ENCODE measurements at places on chromosomes 11 and 22.

GRCh38 chr11:78943841-78944240, 369.2 kb upstream of the NARS2 start:
- no peak for DNase-seq

DNA sequence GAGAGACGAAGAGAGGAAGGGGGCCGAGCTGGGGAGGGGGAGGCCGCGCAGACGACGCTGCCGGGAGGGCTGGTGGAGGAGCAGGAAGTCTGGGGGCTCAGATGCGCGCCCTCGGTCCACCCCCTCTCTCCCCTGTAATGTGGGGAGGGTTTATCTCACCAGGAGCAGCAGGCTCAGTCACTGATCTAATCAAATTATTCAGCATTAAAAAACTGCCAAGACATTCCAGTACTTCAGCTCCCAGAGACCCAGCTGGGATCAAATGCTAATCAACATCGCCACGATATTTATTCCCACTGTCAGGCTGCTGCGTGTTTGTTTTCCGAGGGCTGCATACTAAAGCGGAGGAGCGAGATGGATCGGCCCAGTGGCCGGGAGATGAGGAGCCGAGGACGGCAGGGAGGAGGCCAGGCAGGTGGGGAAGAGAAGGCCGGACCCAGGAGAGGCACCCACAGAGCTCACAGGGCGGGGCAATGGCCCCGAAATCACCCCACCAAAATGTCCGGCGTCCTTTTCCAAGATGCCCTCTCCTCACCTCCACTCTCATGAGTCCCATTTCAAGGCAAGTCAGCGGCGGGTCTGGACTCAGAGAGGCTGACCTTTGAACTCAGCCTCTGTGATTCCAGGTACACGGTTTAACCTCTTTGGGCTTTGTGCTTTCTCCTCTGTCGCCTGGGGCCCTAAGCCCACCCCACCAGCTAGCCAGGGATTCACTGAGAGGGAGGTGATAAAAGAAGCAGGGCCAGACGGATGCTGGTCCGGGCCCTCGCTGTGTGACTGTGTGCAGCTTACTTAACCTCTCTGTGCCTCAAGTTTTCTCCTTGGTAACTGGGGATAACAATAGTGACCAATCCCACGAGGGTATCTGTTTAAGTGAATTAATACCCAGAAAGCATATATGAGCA, 502.1 kb downstream of the MN1 start:
- no peak for DNase-seq

DNA sequence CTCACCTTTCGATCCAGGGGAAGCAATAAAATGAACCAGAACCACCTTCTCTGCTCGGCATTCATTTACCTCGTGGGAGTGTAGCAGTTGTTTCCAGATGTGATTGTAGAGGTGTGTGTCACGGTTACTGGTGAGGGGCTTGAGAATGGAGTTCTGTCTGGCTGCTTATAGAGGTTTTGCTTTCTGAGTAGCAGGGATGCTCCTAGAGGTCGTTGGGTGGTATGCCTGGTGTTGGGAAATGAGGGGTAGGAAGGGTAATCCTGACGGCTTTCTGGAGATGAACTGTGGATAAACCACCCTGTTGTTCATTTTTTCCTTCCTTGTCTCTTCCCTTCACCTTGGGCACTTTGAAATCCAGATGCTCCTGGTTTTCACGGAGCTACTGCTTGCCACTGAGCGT, 8.1 kb downstream of the TEAD1 start:
- no peak for DNase-seq

GRCh38 chr22:49019737-49020713, 807.6 kb downstream of the BRD1 start:
- no peak for DNase-seq

DNA sequence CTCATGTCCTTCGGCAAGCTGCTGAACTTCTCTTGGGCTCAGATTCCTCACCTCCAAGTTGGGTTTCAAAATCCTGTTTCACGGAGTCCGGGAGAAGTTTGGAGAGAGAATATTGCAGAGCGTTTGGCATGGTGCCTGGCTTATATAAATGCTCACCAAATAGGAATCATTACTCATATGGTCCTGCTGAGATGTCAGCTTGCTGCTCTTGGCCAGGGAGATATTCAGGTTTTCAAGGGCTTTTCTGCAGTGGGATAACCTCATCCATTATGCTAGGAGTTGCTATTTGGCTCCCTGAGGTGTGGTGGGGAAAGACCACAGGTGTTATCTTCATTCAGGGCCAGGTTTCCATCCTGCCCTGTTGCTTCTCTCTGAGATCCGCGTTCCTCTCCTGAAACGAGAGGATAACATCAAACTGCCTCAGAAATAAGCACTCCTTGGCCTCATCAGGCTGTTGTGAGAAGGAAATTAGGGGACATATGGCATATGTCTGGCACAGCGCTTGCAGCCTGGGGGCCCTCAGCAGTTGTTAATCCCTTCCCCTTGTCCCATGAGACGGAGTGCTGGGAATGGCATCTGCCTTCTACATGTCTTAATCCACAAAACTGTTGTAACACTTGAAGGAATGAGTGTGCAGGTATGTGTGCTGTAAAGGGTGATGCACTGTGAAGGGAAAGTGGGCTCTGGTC, 29.9 kb upstream of the ACER3 start:
- DNase-seq, result no peak

GRCh38 chr11:121930004-121930965, 185.7 kb downstream of the BLID start:
- no peak for DNase-seq

GRCh38 chr11:77474684-77475060, 778 bp upstream of the PAK1 start:
- DNase-seq, result no peak

DNA sequence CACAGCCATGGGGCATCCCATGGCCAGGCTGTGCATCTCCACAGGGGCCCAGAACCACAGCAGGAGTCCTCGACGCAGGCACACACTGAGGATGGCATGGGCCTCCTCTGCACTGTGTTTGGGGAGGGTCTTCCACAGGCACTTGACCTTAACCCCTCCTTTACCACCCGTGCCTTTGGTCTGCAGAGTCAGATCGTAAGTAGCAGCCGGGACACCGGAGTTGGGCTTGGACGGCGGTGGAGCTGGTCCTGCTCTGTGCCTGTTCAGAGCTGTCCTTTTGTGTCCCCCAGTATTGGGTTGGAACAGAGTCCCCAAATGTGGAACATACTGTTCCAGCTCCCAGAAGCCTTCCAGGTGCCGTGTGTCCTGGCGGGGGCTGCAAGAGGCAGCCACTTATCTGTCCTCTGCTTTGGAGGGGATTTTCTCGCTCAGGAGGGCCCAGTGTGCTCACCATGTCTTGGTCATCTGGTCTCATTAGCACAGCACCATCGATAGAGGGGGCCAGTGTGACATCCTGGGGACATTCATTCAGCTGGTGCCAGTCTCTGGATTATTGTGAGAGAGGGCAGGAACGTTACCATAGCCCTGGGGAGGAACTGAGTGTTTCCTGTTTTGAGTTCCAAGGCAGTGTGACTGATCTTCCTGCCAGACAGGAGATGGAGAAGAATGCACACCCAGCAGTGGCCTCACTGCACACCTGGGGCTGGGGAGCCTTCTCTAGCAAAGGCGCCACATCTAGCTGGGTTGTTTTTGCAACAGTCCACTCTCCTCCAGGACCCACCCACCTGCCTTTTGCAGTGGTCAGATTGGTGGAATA, 12.4 kb downstream of the CRELD2 start:
- DNase-seq, result peak; percentile 77

DNA sequence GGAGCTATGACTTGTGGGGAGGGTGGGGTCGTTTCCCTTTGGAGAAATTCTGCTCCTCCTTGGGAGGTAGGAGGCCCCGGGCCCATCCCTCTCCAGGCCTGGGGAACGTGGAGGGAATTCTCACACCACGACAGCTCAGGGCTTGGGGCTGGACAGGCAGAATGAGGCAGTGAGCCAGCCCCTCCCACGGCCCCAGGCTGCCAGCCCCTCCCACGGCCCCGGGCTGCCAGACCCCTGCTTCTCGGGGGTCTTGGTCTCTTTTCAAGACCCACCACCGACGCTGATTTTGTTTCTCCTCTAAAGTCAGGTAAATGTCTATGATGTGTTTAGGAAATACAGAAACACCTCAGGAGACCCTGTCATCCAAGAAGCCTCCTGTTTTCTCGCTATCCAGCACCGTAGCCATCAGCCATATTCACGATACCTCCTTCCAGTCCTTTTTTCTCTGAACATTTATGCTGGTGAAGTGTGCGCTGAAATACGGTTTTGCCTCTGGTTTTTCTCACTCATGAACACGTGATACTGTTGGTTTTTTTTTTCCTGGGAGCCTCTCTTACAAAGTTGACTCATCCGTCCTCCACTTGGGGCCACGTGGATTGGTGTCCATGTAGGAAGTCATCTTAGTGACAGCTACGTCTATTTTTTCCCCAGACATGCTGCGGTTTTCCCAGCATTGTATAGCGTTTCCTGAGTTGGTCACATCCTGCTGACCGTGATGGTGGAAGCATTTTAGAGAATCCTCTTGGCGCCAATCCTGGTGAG, 1219.6 kb downstream of the BRD1 start:
- DNase-seq, result no peak

DNA sequence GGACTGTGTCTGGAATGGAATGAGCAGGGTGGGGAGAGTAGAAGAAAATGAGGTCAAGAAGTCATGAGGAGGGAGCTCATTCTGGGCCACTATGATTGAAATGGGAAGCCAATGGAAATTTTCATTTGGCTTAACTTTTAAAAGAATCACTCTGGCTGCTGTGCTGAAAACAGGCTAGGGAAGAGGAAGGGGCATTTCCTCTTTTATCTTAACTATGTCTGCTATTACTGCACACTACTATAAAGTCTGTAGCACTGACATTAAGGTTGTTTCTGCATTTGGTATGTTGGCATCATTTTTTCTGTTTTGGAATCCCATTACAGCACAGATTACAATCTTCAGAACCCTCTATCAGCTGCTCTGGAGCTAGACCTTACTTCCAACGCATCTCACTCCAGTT, 8.2 kb downstream of the PATL1 start:
- DNase-seq, result no peak

DNA sequence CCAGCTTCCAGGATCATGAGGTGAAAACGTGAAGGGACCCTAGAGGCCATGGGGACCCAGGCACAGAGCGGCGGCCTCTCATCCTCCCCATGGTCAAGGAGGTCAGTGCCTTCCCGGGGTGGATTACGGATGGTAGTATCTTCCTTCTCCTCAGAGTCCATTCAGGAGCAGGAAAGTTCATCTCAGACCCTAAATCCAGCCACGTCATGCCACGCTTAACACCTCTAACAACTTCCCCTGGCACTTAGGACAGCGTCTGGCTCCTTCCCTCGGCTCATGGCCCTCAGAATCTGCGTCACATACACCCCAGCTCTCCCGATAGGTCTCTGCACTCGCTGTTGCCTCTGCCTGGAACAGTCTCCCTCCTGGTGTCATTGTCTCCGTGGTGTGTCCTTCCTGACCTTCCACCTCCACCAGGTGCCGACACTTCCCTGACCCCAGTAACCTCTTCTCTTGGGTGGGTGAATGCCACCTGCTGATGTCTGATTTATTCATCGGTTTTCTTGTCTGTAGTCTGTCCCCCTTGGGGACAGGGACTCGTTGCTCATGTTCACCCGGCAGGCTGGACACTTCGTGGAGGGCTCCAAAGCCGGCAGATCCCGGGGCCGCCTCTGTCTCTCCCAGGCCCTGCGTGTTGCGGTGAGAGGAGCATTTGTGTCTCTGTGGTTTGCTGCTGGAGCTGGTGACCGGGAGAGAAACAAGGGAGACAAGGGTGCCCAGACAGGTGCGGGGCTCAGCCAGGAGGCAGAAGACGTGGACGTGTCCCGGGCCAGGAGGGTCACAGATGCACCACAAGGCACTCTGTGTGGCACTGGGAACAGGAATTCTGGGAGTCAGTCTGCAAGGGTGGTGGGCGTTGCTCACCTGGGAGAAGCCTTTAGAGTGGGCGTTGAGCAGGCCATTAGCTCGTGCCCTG, 1.4 kb downstream of the MYEOV start:
- peak; percentile 55 for DNase-seq

DNA sequence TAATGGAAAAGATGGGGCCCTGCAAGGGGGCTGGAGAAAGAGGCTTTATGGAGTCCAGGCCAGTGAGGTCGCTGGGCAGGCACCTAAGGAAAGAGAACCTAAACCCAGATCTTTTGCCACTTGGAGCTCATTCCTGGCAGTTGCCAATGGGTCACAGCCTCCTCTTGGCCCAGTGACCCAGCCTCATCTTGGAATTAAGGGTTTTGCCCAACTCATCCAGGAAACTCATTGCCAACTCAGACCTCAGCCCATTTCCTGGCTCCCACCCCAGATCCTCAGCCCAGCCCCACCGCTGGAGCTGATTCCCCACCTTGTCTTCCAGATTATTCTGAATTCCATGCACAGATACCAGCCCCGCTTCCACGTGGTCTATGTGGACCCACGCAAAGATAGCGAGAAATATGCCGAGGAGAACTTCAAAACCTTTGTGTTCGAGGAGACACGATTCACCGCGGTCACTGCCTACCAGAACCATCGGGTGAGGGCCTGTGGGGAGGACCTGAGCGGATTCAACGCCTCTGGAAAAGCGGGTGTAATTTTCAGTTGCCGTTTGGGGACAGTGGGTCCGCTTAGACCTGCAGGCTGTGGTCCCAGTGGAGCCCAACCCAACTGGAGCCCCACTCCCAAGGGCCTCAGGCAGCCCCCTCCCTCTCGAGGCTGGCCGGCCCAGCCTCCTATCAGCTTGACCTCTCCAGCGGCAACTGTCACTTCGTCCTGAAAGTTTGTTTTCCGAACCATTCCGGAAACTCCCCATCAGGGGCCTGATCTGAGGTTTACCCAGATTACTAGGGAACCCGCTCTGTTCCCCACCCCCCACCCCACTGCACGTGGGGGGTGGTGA, 4.3 kb downstream of the TBX1 start:
- DNase-seq, result no peak

- DNase-seq, result peak; percentile 13
Observed at GRCh38 chr11:102119997-102120396, 9.8 kb downstream of the YAP1 start.

DNA sequence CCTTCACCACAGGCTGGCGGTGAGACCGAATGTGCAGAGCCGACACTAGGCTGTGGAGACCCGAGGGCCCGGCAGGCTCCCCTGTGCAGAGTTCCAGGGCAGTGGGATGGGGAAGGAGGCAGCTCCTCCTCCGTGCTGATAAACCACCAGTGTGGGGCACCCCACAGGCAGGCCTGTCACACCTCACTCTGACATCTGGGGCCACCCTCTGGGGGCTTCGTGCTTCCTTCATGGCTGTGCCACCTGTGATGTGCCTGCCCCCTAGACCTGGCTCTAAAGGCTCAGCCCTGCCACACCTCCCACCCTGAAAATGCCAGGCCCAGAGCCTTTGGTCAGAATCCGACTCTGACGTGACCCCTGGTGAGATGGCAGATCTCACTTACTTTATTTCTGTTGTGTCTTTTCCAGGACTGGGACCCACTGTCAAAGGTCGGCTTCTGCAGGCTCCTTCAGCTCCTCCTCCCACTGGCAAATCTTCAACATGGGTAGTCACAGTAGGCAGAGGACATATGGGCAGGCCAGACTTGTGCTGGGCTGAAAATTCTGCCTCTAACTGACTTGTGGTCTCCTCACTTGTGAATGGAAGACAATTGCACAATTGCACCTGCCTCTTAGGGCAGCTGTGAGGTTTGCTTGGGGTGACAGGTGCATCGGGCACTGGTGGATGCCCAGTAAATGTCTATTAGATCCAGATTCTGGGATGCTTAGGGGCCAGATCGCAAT, 46.2 kb upstream of the TSKU start:
- no peak for DNase-seq

GRCh38 chr11:107545101-107545514, 20.4 kb downstream of the ALKBH8 start:
- DNase-seq, result no peak

GRCh38 chr22:21713428-21714058, 22.1 kb downstream of the YPEL1 start:
- no peak for DNase-seq

Data from A549 (cell line).